ENCODE measurements at places on chromosomes 11 and 22. TPM values are rescaled to one million over a fixed set of nuclear protein-coding genes. Genes with fewer than 3 reads are reported as not detected.

Gene ARRB1
- total RNA-seq = 57.7 TPM

Gene MMP27
- not detected for total RNA-seq

Gene OR5B21
- not detected for total RNA-seq

Gene RAG2
- total RNA-seq = not detected

Gene CFAP300
- total RNA-seq = 7.1 TPM

Gene BATF2
- total RNA-seq = 5.5 TPM

GRCh38 chr11:128840783-128841182 lies 26.3 kb downstream of the KCNJ1 start:
- no peak for DNase-seq

DNA sequence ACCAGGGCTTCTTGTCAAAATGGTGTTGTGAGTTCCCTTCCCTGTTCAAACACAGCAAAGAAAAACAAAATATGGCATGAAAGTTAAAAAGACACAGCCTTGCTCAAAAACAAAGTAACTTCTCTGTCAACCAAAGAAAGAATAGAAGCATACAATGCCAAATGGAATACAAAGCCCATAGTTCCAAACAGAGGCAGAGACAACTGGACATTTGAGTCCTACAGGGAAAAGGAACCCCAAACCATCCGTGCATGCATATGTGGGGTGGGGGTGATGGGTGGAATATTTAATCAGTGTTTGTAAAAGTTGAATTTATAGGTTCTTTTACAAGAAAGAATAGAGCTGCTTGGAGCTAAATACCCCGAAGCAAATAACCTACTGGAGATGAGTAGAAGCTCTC lies 218.7 kb downstream of the FAM76B start:
- DNase-seq = no peak

- no peak for DNase-seq
Observed at GRCh38 chr11:1447845-1448825, 38.4 kb downstream of the MOB2 start.

DNA sequence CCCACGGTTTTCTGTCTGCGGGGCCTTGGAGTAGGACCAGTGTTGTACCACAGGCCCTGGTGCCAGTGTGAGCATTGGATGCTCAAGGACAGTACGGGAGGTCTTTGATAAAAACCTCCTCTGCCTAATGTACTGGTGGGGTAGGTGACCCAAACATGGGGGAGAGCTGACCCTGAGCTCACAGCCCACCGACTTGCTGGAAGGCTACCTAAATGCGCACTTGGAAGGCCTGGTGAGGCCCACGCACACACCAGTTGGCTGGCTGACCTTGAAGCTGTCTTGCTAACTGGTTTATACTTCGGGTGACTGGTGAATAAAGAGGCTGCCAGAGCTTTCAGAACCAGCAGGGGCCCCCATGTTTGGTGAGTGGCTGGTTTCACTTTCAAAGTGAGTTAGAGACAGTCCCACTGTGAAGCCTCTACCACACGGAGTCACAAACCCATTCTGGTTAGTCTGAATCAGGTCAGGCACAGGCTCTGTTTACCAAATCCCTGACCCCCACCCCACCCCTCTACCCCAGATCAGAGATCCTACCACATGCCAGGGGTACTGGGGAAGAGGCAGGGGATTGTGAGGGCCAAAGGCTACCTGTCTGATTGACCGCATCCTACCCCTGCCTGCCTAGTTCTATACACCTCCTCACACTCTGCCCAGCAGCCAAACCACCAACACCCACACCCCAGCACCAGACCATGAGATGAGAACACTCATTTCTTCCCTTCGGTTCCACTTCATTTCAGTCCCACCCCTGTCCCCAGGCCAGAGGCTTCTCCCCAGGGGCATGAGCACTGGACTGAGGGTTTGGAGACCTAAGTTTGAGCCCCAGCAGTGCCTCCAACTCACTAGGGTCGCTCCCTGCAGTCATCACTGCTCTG lies 12.7 kb upstream of the IL2RB start:
- no peak for DNase-seq

DNA sequence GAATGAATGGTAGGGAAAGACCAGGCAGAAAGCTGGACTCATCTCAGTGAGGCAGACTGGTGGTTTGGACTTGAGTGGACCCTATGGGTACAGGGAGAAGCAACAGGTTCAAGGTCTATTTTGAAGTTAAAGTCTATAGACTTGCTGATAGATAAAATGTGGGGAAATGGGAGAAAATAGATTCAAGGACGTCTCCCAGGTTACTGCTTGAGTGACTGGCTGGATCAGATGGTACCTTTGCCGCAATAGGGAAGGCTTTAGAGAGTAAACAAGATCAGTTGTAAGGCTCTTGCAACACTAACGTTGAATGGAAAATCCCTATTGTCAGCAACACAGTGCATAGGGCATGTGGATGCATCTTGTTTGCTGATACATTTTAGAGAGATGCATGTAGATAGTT lies 27.4 kb downstream of the SEZ6L start:
- no peak for DNase-seq

GRCh38 chr11:91156041-91156440 lies 933.2 kb upstream of the CHORDC1 start:
- DNase-seq = no peak

GRCh38 chr22:17694752-17695151 lies 56.2 kb downstream of the BCL2L13 start:
- no peak for DNase-seq

DNA sequence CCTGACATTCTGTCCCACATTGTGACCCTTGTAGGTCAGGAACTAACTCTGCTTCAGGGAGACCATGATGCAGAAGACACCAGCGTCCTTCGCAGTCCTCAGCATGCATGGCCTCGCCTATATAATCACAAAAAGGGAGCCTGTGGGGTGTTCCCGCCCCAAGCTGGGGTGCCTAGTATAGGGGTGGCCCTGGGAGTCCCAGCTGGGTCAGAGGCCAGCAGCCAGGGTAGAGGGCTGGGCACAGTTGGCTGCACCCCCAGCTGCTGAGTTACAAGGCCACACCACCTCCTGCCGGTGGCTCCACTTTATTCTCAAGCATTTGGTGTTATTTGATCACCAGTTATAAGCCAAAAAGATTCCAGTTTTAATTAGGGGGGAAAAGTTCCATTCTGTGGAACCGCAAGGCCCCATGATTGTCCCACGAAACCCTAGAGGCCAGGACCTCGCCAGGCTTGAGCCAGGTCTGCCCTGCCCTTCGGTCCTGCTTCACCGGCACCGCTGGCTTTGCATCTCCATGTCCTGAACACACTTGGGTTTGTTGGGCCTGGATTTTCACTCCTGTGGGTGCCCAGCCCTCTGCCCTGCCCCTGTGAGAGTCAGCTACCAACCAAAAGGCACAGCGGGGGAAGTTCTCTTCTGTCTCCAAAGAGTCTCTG lies 15.0 kb upstream of the GNB1L start:
- no peak for DNase-seq

GRCh38 chr11:5891216-5891800 lies 1.7 kb upstream of the OR52E5 start:
- no peak for DNase-seq

GRCh38 chr11:93685196-93685595 lies 23.7 kb downstream of the CEP295 start:
- DNase-seq = no peak

DNA sequence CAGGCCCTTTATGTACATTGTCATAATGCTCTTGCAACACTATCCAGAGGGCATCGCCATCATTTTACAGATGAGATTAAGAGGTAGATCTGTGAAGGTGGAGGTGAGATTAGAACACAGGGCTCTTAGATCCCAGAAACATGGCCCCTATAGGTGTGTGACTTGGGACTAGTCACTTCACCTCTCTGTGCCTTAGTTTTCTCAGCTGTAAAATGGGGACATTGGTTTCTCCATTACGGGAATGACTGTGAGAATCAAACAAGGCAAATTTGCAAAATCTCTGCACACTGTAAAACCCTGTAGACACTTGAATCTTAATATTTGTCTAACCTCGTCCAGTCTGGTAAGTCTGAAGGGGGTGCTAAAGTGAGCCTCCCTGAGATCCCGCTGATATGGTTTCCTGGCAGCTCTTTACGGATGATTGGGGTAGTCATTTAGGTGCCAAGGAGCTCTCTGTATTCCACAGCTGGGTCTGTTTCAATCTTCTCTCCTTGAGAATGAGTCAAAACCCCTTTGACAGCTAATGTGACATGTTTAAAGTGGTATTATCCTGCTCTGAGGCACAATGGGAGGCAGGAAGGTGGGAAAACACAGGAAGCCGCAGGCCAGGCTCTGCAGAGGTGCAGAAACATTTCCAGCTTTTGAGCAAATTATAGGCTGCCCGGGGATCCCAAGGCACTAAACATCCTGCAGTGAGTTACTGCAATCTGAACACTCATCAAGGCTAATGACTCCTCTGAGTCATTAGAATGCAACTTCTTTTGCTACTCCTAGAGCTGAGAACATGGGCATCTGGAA lies 140.8 kb downstream of the CCDC81 start:
- DNase-seq = no peak

DNA sequence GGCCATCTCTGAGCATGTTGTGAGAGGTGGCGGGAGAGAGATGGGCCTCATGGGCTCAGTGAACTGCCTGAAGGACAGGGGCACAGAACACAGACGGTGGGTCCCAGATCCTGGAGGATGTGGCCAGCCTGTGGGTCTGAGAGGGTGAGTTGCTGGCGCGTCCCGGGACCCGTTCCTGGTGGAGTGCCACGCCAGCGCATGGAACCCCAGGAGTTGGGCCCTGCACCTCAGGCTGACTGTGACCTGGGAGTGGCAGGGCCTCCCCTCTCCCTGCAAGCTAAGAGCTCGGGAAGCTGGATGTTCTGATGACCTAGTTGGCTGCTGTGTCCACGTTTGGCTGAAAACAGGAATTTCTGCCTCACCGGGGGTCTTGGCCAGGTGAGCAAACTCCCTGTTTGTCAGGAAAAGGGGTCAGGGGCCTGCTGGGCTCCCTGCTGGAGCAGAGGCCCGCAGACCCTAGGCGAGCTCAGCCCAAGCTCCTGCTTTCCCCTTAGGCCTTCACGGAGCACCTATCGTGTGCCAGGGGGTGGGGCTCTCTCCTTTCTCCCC lies 15.0 kb downstream of the LRRC32 start:
- DNase-seq = no peak

GRCh38 chr11:7457211-7457610 lies 28.1 kb upstream of the OLFML1 start:
- peak; percentile 16 for DNase-seq

GRCh38 chr11:69418576-69419296 lies 62.7 kb upstream of the LINC01488 start:
- DNase-seq = no peak

GRCh38 chr11:94203070-94203469 lies 74.4 kb downstream of the PANX1 start:
- no peak for DNase-seq

- DNase-seq = no peak
Observed at GRCh38 chr22:36872084-36872483, 11.3 kb downstream of the NCF4 start.

GRCh38 chr11:45142241-45143055 lies 4.0 kb upstream of the PRDM11 start:
- no peak for DNase-seq

DNA sequence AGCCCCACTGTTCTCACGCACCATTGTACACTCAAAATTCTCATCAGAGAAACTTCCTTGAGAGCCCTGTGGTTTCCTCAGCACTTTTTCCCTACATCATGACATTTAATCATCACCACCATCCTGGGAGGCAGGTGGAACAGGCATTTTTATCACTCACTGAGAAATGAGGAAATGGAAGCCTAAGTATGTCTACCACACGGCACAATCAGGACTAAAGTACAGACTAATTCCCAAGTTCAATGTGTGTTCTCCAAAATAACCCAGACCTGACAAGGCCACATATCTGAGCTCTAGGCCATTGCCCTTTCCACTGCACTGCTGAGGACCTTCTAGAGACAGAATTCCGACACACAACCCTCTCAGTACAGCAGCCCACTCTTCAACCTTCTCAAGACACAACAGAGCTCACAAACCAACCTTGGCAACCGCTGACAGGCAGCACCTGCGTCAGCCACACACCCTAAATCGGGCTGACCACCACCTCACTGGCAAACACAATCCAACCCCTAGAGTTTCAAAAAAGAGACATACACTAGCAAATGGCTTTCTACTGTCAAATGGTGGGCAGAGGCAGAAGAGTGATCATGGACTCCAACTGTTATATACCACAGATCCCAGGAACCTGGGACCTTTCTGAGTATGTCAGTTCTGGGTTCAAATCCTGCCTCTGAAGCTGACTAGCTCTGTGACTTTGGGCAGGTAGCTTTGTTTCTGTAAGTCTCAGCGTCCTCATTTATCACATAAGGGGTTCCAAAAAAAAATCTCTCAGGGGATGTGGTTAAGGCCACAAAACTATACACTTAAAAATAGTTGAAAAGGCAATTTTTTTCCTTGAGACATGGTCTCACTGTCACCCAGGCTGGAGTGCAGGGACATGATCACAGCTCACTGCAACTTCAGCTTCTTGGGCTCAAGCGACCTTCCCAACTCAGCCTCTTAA lies 16.3 kb downstream of the SMCO4 start:
- DNase-seq = no peak

- no peak for DNase-seq
Observed at GRCh38 chr11:128783513-128783912, 83.6 kb downstream of the KCNJ1 start.

GRCh38 chr11:114315749-114316368 lies 19.7 kb downstream of the NNMT start:
- DNase-seq = no peak

- peak; percentile 39 for DNase-seq
Observed at GRCh38 chr22:19766511-19767426, 6.2 kb downstream of the TBX1 start.

Data from mucosa of gallbladder (tissue), 1 donor.